ENCODE measurements at places on chromosomes 7 and 10. TPM values are rescaled to one million over a fixed set of nuclear protein-coding genes. Genes with fewer than 3 reads are reported as not detected.

GALNT17 gene
- total RNA-seq, result 0.07 TPM

MMD2 gene
- total RNA-seq, result not detected

UTF1 gene
- not detected for total RNA-seq

- DNase-seq, result peak; percentile 22
Observed at GRCh38 chr10:132638130-132638515, 100.5 kb downstream of the INPP5A start.

CAV2 gene
- total RNA-seq, result 28.2 TPM

COL28A1 gene
- total RNA-seq, result 0.28 TPM

- DNase-seq, result no peak
Observed at GRCh38 chr7:159005618-159006017, 139.0 kb downstream of the VIPR2 start.

GRCh38 chr10:14875941-14876340, 2.7 kb upstream of the SUV39H2 start:
- DNase-seq, result no peak

LRGUK gene
- 0.31 TPM for total RNA-seq

- peak; percentile 34 for DNase-seq
Observed at GRCh38 chr7:2728316-2729030, 40.5 kb downstream of the AMZ1 start.

CRTAC1 gene
- total RNA-seq, result not detected

DNA sequence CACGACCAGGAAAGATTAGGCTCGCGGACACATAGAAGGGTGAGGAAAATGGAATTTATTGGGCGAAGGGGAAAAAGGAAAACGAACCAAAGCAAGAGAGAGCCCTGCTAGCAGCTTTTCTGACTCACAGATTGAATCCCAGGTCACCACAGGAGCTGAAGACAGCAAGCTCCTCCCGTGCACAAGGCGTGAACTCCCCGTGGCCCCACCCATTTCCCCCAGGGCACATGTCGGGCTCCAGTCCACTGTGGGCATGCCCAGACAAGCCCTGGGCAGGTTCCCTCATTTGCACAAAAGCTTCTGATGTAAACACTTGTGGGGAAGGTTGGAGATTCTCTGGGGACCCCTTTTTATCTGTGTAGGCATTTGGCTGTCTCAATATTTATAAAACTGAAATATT, 582.4 kb downstream of the SUGCT start:
- no peak for DNase-seq

GRCh38 chr10:91340613-91341362, 69.4 kb upstream of the HECTD2 start:
- no peak for DNase-seq

DNA sequence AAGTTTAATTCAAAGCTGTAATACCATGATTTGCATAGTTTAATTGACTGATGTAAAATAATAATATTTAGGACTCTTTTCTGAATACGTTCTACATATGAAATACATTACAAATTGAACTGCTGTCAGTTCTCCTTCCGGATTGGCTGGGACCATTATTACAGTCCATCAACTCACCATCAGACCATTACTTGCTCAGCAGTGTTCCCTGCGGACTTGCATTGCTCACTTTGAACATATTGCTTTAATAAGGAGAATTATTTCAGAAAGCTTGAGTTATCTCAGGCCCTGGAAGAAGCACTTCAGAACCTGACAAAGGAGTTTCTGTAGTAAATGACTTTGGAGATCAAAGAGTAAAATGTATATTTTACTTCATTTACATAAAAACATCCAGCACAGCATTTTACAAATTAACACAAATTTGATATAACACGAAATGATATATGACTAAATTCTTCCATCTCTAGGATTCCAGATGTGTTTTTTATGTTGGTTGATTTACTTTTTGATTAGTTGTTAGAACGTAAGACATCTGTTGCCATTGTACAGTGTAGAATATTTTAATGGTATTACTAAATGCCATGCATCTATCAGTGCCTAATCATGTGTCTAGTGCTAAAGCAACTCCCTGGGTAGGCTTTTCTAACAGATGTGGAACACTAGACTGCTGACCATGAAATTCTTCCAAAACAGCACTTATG, 418.5 kb upstream of the SEMA3A start:
- DNase-seq, result no peak

- DNase-seq, result no peak
Observed at GRCh38 chr7:85669225-85669624, 482.4 kb upstream of the SEMA3D start.

- no peak for DNase-seq
Observed at GRCh38 chr7:15851201-15851600, 164.7 kb upstream of the MEOX2 start.

- DNase-seq, result no peak
Observed at GRCh38 chr10:123891144-123892071, at the start of gene CPXM2. Gene CPXM2, minus strand, starts transcription at chr10:123891807. Its CDS starts 148 bp downstream, at chr10:123891659.

DNA sequence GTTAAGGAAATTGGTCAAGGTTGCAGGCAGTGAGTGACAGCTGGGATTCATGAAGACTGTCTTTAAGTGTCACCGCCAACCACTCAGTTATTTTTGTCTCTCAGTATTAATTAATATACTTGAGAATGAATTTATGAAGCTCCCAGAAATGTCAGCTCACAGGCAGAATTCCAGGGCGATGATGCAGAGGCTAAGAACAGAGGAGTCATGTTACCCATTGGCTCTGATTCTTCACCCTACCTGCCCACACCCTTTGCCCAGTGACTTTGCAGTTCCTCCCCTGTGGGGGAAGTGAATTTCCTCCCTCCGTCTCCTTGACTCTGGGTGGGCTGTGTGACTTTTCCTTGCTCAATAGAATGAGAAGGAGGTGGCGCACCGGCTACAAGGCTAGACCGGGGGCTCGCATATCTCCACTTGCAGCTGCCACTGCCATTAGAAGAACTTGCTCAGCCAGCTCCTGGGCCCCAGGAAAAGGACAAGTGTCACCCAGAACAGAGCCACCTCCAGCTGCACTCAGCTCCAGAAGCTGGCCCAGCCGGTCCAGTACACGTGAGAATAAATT, 157.1 kb upstream of the PRKCQ start:
- no peak for DNase-seq

DNA sequence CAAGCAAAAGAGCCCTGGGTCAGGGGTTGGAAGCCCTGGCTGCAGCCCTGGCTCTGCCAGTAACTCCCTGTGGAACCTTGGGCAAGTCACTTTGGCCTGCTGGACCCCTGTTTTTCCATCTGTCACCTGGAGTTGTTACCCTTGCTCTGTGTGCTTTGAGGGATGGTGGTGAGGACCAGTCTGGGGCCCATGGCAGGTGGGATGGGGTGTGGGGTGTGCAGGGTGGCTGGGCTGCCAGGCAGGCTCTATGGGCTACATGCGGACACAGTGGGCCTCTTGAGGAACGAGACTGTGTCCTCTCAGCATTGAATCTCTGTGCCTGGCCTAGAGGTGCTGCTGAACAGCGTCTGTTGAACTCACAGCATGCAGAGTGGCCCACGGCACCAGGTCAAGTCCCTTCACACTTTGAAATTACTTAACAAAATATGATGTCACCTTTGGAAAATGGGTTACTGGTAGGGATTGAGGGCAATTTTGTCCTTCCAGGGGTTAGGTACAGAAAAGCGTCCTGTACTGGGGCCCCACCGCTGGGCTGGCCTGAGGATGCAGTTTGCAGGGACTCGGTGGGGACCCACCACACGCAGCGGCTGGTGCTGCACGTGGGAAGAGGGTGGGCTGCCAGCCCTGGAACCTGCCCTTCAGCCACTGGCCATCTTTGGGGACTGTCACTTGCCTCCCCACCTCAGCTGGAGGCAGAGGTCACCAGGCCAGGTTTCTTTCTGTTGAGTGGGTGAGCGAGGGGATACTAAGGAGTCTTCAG, 45.3 kb downstream of the PRF1 start:
- DNase-seq, result no peak

GRCh38 chr7:46168671-46169383, 247.8 kb upstream of the IGFBP3 start:
- DNase-seq, result no peak

DNA sequence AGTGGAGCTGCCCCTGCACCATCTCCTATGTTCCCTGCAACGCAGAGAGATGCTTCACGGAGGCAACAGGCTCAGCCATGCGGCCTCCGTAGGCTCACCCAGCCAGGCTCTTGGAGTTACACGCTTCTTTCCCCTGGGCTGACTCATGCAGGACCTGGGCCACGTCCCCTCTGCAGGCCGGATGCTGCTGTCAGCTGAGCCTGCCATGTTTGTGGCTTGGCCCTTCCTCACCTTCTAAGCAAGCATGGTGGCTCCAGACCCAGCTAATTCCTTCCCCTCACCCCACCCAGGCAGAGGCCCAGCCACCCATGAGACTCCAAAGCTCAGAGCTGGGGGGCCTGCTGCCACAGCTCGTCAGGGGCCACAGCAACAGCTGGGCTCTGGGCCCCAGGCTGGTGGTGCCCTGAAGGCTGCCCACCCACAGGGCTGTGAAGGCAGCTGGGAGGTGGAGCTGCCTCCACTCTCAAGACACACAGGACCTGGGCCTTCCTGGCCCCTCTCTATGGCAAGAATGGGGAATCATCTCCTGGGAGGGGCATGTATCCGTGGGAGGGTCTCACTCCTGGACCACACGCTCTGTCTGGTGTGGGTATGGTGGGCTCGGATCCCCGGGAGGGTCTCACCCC, 219.6 kb downstream of the ELFN1 start:
- DNase-seq, result no peak

- DNase-seq, result no peak
Observed at GRCh38 chr7:131849472-131849871, 293.0 kb upstream of the PODXL start.

ASB10 gene
- not detected for total RNA-seq

DNA sequence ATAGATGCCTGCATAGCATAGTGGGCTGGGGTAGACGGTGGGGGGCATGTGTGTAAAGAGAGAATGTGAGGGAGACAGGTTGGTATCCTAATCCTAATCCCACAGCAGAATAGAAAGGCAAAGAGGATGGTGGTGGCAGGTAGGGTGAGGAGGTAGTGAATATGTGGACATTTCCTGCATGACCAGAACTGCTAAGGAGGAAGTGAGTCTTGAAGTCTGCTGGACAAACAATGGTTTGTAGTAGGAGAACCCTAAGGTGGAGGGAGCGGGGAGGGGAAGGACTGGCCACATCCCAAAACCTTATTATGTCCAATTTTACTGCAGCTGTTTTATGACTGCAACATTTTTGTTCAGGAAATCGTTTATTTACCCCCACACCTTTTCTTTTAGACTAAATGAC, 279.7 kb downstream of the AUTS2 start:
- no peak for DNase-seq

COL17A1 gene
- 0.11 TPM for total RNA-seq

GRCh38 chr10:122878799-122879338, 512 bp downstream of the FAM24B start:
- no peak for DNase-seq

All from right lobe of liver (tissue), 6 donors.